ENCODE measurements at places on chromosomes 5 and 9.

DNA sequence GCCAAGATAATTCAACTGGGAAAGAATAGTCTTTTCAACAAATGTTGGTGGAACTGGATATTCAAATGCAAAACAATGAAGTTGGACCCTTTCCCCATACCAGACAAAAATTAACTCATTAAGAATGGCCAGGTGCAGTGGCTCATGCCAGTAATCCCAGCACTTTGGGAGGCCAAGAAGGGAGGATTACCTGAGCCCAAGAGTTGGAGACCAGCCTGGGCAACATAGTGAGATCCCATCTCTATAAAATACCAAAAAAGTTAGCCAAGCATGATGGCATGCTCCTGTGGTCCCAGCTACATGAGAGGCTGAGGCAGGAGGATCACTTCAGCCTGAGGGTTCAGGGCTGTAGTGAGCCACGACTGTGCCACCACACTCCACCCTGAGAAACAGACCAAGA is 24.2 kb downstream of the SERINC5 start:
- no peak for DNase-seq

GRCh38 chr9:10032166-10032565 is 580.6 kb downstream of the PTPRD start:
- no peak for DNase-seq

GRCh38 chr9:106896695-106897094 is 33.7 kb downstream of the ZNF462 start:
- no peak for DNase-seq

GRCh38 chr5:97044052-97044451 is 98.4 kb downstream of the LIX1 start:
- DNase-seq, result no peak

GRCh38 chr9:112261133-112261532 is 72.3 kb downstream of the PTBP3 start:
- no peak for DNase-seq

DNA sequence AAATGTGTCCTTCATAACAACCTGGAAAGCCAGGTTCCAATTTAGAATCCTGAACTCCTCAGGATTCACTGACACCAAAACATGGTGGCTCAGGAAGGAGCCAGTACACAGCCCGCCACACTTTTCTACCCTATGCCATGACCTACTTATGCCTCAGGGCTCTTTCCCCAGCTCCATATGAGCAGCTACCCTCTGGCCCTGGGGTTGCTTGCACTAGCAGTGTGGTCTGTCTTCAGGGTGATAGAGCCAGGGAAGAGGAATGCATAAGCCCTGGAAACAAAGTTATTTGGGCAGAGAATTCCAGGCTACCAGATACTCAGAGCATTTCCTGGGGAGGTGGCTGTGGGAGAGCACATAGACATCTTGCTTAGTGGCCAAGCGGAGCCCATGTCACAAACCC is 15.0 kb upstream of the ECM2 start:
- DNase-seq, result peak; percentile 42

- no peak for DNase-seq
Observed at GRCh38 chr5:23614422-23614821, 107.0 kb downstream of the PRDM9 start.

GRCh38 chr9:127809540-127810377 is 7.1 kb downstream of the FPGS start:
- peak; percentile 31 for DNase-seq

DNA sequence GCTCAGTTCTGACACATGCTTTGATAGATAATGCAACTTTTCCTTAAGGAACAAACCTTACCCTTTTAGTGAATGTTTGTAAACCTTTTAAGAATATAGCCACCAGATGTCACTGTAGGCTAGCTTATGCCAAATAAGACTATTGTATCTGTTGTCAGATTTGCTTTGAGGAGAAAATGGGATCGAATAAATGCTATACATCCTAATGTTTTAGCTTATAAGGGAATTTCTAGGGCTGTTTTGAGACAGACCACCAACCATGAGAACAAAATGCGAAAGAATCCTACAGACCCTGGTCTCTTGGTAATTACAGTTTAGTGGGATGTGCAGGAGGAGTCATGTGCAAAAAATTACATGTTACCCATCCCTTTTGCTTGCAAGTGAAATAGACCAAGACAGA is 127.6 kb upstream of the NMUR2 start:
- peak; percentile 50 for DNase-seq

DNA sequence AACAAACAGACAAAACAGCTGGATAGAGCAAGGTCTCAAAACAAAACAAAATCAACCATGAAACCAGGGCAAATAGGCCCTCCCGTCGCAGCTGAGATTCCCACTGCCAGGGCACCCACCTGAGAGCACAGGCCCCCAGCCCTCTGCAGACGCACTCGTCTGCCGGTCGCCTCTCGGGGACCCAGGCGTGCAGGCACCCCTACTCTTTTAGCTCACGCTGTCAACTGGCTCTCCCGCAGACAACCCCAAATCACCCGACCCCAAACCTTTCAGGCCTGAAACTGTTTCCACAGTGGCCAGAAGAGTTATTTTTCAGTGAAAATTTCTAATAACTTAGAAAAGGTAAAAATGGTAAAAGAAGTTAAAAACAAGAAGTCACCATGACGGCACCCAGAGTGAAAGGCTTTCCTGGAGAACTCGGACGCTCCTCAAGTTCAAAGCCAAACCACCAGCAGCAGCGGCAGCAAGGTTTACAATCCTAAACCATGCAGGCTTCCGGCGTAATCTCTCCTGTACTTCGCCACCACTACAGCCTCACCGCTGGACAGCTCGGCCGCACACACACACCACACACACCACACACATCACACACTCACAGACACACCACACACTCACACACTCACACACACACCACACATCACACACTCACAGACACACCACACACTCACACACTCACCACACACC is 1.9 kb upstream of the UBE2QL1 start:
- no peak for DNase-seq

DNA sequence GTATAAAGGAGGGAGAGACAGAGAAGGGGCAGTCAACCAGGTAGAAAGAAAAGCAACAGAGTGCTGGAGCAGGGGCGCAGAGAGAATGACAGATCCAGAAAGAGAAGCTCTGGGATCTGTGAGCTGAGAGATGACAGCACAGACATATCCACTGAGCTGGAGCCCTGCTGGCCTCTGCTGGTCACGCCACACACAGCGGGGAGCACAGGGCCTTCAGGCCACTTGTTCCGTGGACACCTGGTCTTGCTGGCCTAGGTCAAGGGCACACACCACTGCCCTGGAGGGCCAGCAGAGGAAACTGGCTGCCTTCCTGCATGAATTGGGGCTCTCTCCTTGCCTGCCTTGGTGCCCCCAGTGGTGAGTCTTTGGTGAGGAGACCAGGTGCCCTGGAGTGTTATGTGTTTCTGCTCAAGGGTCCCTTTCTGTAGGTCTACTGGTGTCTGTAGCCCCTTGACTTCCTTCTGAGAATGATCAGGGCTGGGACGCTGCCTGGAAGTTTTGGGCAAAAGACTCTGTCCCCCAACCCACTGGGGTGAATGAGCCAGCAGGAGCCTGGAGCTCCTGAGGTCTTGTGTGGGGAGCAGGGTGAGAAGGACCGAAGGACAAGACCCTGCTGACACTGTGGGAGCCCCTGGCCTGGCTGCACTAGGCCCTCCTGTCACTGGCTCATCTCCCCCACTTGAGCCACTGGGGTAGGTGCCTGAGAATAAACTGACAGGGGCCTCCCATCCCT is 59.2 kb upstream of the ADAMTS2 start:
- DNase-seq, result peak; percentile 46

DNA sequence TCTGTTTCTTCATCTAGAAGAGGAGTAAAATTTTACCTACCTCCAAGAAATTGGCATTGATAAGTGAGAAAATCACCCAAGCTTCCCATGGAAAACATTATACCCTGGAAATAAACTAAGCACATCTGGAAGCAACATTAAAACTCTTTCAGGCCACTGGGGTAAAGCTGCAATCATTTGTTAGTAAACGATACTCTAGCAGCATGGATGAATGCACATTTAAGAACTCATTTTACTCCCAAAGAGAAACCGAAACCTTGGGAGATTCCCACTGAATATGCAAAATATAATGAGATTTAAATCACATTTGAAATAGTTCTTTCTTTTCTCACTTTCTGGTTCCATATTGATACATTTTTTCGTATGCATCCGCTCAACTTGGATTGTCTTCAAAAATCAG is 467.5 kb downstream of the EFNA5 start:
- DNase-seq, result no peak

Data from fibroblast of skin of back (primary cell).